ENCODE measurements at places on chromosomes 5 and 9. TPM values are rescaled to one million over a fixed set of nuclear protein-coding genes. Genes with fewer than 3 reads are reported as not detected.
A peak's percentile ranks its signal among the peaks of the same experiment; 100 is the strongest.

- peaks cover 10% of the 10 kb centered on the region for H3K4me1 ChIP-seq
- H3K36me3 ChIP-seq: no peaks in the 10 kb centered on the region
- H3K27me3 ChIP-seq: no peaks in the 10 kb centered on the region
- no peak overlapping the region for H3K4me3 ChIP-seq
These were observed 174.8 kb downstream of the OLFM1 start for GRCh38 chr9:135262248-135262647.

DNA sequence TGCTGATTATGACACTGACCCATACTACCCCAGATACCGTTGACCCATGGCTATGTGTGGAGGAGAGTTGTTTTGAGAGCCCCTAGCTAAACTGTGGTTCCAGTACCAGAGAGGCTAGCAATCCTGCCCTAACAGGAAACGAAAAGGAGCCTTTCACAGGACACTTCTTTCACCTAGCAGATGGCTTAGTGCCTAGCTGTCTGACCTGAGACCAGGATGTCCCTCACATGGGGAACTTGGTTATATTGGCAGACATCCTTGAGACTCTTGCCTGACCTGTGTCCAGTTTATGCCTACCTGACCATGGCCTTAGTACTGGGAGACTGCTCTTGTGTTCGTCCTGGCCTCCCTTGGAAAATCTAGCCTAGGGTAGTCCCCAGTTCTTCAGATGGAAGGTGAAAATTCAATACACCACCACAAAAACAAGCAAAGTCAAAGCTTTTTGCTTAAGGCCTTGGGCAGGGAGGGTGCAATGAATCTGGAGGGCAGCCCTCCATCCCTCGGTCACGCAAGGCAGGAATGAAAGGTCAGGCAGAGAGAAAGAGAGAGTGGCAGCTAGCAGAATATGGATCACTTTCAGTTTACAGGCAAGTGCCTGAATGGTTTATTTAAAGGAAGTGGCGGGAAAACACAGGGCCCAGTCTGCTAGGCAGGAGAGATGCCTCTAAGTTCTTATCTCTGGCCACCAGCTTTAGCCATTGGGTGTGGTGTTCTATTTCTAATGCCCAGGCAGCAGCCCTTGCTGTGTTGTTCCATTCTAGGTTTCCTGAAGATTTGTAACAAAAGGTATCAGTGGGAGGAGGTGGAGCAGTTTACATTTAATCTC is 16.4 kb upstream of the ZNF474 start:
- no peak for DNase-seq
- no peak overlapping the region for H3K4me3 ChIP-seq
- H3K27ac ChIP-seq: no peak overlapping the region
- no peaks in the 10 kb centered on the region for H3K4me1 ChIP-seq
- no peaks in the 10 kb centered on the region for H3K27me3 ChIP-seq

The DIPK1B gene
- 78.8 TPM for polyA plus RNA-seq

DNA sequence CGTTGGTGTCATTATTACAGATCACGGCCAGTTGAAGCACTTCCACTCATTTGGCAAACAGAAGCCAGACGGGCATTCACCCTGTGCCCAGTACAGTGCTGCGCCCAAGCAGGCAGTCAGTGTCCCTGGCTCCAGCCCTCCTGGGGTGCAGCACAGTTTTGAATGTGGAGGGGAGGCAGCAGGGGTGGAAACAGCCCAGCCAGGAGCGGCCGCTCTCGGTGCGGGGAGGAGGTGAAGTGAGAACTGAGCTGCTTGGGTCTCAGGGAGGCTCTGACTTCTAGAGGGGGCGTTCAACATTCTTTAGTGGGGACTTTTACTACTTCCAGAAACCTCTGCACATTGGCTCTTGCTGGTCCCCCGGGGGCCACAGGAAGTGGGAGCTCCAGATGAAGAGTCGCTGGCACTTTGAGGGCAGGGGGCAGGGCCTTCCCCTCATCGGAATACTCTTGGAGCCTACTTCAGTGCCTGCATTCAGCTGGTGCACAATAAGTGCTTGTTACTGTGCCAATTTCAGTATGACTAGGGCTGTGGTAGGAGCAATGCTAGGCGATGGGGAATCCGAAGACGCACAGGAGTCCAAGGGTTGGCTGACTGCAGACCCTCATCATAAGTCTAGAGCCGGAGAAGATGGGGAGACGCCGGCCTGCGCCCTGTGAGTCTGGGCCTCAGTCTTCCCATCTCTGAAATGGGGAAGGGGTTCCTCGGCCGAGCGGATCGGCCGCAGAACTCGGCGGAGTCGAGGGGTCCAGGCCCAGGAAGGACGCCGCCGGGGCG is 492 bp upstream of the NEK6 start:
- H3K27ac ChIP-seq: no peak overlapping the region
- H3K4me3 ChIP-seq: 0 out of 2 replicates have a peak overlapping the region, but pooled peaks have one; percentile 24
- H3K27me3 ChIP-seq: no peaks in the 10 kb centered on the region

- H3K27me3 ChIP-seq: no peaks in the 10 kb centered on the region
- H3K27ac ChIP-seq: no peak overlapping the region
- no peak overlapping the region for H3K4me3 ChIP-seq
- DNase-seq: no peak
- 0 out of 2 replicates have a peak, but pooled peaks cover 4% of the 10 kb centered on the region for H3K4me1 ChIP-seq
These were observed 52.8 kb downstream of the CTNND2 start for GRCh38 chr5:11851416-11851815.

- no peak for DNase-seq
- H3K27me3 ChIP-seq: peaks cover 5% of the 10 kb centered on the region
- H3K4me3 ChIP-seq: peak overlapping the region; percentile 66
- no peaks in the 10 kb centered on the region for H3K36me3 ChIP-seq
These were observed 1.8 kb downstream of the ELAVL2 start for GRCh38 chr9:23823986-23824829.

DNA sequence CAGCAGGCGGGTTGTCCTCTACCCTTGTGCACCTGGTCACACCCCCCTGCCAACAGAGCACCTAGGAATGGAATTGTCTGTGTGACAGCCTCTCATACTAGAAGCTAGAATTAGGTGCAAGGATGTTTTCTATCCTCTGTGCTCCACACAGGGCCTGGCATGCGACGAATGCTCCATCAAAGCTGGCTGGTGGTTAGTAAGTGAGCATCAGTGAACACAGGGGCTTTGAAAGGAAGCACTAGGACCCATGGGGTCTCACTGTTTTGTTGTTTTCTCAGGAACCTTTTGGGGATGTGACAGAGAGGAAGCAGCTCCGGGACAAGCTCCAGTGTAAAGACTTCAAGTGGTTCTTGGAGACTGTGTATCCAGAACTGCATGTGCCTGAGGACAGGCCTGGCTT is 32.3 kb downstream of the GALNT12 start:
- H3K27ac ChIP-seq: no peak overlapping the region
- no peak for DNase-seq
- H3K4me3 ChIP-seq: no peak overlapping the region

DNA sequence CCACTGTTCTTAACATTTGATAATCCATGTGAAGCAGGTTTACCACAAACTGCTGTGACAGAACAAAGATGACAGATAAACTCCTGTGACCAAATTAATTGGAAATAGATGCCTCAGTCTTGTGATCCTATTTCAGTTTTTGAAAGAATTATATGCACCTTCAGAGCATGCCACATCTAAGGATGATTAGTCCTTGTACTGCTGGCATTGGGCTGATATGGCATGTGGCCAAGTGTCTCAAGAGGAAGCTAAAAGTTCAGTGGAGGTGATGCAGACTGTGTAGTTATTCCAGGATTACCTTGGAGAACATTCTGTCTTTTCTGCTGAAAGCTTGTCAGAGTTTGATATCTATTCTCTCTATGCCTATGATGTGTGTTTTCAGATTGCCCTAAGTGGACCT is 314.4 kb upstream of the EFNA5 start:
- H3K4me1 ChIP-seq: no peaks in the 10 kb centered on the region
- no peak overlapping the region for H3K4me3 ChIP-seq
- H3K27ac ChIP-seq: no peak overlapping the region
- DNase-seq: no peak
- H3K36me3 ChIP-seq: no peaks in the 10 kb centered on the region

The PDE6A gene
- not detected for polyA plus RNA-seq

The MAMDC4 gene
- polyA plus RNA-seq: 3.1 TPM

- H3K36me3 ChIP-seq: no peaks in the 10 kb centered on the region
- no peak overlapping the region for H3K4me3 ChIP-seq
- H3K4me1 ChIP-seq: peaks cover 29% of the 10 kb centered on the region
- no peak overlapping the region for H3K27ac ChIP-seq
These were observed 271.0 kb downstream of the FSTL4 start for GRCh38 chr5:133341296-133341695.

DNA sequence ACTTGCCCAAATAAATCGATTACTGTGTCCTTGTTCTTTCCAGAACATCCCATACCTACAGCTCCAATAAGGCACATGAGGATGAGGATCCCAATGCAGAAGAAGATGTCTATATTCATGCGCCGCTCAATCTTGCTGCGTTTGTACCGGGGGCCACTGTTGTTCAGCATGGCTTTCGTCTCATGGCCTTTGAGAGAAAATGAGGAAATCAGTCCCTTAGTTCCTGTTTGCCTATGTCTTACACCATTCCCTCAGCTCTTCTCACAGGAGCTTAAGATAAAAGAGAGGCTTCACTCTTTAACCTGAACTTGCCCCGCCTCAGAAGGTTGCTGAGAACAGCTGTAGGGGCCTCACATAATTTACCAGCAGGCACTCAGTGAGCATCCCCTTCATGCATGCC is 211.6 kb downstream of the ATP10B start:
- H3K27me3 ChIP-seq: no peaks in the 10 kb centered on the region
- H3K27ac ChIP-seq: no peak overlapping the region
- H3K4me3 ChIP-seq: no peak overlapping the region
- no peaks in the 10 kb centered on the region for H3K4me1 ChIP-seq
- no peak for DNase-seq
- no peaks in the 10 kb centered on the region for H3K36me3 ChIP-seq

DNA sequence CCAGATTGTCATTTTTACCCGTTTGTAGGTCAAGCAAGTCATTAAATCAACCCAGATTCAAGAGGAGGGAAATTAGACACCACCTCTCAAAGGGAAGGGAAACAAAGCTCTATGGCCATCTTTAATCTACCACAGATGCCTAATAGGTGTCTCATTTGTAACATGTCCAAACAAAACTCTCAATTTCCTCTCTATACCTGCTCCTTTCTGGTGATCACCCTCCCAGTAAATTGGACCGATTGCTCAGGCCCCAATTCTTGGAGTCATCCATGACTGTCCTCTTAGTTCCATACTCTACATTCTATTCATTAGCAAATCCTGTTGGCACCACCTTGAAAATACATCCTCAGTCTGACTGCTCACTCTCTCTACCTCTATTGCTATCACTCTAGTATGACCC is 22.1 kb upstream of the UGCG start:
- no peak overlapping the region for H3K4me3 ChIP-seq
- DNase-seq: no peak
- H3K4me1 ChIP-seq: no peaks in the 10 kb centered on the region

DNA sequence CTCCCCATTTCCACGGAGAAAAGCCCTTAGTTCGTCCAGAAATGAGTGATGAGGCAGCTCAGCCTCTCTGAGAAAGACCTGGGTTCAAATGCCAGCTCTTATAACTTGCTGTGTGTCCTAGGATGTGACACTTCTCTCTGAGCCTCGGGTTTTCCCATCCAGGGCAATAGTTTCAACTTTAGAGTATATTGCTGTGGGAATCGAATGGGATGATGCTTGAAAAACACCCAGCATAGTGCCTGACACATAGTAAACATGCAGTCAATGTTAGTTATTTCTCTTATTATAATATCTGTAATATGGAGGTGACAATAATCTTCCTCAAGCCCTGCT is 430 bp upstream of the MAPKAP1 start:
- no peaks in the 10 kb centered on the region for H3K4me1 ChIP-seq
- H3K4me3 ChIP-seq: peak overlapping the region; percentile 93
- no peaks in the 10 kb centered on the region for H3K27me3 ChIP-seq
- no peaks in the 10 kb centered on the region for H3K36me3 ChIP-seq

The ISOC1 gene
- polyA plus RNA-seq: 32.0 TPM

The ZDHHC11B gene
- polyA plus RNA-seq: 0.57 TPM

DNA sequence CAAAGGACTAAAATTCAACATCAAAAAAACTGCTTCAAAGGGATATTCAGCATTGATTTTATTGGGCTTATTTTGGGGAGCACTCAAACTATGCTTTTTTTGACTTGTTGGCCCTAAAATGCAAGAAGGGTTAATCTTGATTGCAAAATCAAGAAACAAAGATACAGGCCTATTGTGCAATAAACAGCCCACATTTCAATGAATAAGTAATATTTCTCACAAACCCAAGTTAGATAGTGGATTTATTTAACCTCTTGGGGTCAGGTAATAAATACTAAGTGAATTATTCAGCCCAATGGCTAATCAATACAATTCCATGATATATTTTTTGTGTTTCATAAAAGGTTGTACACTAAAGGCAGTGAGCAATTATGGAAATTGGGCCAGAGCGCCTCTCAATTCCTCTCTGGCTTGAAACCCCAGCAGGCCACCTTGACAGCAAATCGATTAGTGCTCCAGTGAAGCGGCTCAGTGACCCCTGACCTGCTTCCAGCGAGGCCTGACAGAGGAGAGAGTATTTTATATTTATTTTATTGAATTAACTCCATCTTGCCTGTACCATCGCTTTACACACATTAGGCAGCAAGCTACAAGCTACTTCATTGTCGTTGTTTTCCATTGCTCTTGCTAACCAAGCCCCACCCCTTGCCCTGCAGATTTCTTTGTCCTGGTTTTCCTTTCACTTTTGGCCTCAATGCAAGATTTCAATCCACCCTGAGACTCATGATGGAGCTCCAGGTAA is 65.5 kb downstream of the EBF1 start:
- no peaks in the 10 kb centered on the region for H3K36me3 ChIP-seq
- no peak for DNase-seq
- H3K4me1 ChIP-seq: no peaks in the 10 kb centered on the region
- H3K4me3 ChIP-seq: no peak overlapping the region

The AKNA gene
- 21.0 TPM for polyA plus RNA-seq
